ENCODE measurements at places on chromosomes 4 and X. TPM values are rescaled to one million over a fixed set of nuclear protein-coding genes. Genes with fewer than 3 reads are reported as not detected.
A peak's percentile ranks its signal among the peaks of the same experiment; 100 is the strongest.

- no peak for DNase-seq
Observed at GRCh38 chr4:122224348-122224747, 72.2 kb downstream of the BLTP1 start.

GRCh38 chr4:16122784-16123183, 39.0 kb upstream of the PROM1 start:
- DNase-seq: no peak

- DNase-seq: no peak
Observed at GRCh38 chr4:39046249-39046648, 14.0 kb upstream of the TMEM156 start.

GRCh38 chr4:73831569-73831968, 4.9 kb upstream of the CXCL6 start:
- DNase-seq: no peak

DNA sequence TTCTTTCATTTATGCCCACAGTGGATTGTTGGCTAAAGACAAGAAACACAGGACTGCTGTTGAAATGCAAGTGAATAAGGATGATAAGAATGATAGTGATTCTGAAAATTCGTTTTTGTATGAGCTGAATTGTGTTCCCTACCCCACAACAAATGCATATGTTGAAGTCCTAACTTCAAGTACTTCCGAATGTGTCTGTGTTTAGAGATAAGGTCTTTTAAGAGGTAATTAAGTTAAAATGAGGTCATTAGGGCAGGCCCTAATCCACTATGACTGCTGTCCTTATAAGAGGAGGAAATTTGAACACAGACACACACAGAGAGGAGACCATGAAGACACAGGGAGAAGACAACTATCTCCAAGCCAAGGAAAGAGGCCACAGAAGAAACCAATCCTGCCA, 126.6 kb upstream of the ACSL4 start:
- DNase-seq: no peak

DNA sequence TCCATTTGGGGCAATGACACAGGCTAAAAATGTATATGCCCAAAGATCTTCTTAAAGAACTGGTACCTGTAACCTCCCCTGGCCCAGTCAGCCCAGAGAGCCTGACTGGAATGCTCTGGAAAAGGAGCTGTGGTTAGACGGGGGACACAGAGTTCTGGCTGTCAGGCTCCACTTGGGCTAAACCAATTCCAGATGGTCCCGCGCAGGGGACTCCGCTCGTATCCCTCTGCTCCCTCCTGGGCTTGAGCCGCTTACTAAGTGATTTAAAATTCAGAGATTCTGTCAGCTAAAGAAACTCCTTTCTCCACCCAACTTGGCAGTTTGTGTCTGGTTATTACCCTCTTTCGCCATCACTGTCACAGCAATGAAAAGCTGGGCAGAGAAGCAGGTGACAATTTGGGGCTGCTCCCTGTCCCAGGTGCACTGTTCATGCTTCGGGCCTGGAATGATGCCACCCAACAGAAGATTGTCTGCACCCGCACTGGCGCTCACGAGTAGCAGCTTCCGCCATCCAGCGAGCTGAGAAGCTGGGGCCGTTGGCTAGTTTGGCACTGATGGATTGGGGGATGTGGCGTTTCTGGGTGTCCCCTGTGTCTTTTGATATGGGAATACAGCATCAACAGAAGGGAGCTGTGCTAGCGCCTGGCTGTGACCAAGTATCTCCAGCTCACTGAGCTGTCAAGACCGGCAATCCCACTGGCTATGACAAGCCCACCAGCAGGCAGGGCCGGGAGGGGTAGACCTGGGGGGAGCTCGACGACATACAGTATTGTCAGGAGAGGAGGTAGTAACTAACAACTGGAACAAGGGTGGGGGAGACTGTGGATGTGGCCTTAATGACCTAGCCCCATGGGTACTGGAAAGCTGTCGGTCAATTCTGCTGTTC, 6.7 kb upstream of the IRAK1 start:
- DNase-seq: no peak

DNA sequence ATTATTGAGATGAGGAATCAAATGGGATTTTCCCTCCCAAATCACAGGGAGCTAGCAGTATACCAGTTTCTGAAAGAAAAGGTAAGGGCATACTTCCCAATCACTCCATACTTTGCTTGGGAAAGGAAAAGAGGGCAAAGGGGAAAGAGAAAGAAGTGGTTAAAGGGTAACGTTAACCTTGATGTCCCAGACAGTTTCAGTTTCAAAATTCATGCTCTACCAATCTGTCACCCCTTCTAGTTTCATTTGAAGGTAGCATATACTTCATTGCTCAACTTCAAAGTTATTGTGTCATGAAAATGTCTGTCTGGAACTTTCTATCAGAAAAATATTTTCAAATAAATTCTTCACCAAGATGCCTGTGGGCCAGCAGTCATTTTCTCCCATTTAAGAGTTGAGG, 16.0 kb downstream of the TNMD start:
- no peak for DNase-seq

GRCh38 chr4:134727696-134728095, 526.1 kb upstream of the PABPC4L start:
- DNase-seq: no peak

DNA sequence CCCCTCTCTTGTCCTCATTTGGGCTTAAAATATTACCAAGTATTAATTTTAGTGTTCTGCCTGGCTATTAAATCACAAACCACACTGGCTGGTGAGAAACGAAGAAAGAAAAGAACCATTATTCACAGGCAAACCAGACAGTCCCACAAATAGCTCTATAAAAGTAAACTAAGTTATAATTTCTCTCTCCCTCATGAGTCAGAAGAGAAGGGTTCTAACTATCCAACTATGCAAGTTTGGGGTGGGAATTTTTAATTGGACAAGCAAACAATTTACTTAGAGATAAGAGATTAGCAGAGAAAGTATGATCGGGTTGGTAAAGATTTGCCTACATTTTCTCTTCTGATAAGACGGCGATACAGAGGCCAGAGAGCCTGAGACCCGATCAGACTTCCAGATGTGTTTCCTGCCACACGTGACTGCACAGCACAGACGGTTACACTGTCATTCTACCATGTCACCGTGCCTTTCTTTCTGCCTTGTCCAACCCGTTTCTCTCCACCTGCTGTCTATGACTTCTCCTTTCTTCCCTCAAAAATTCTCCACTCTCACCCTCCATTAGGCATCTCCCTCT, 52.3 kb downstream of the MEPE start:
- DNase-seq: no peak

- no peak for DNase-seq
Observed at GRCh38 chr4:76312457-76312856, 5.9 kb downstream of the STBD1 start.

- DNase-seq: no peak
Observed at GRCh38 chrX:68114573-68115129, 318.6 kb downstream of the OPHN1 start.

GRCh38 chr4:144449611-144450010, 196.3 kb upstream of the HHIP start:
- peak; percentile 15 for DNase-seq

TCEAL2 gene
- polyA plus RNA-seq: 0.21 TPM

TRPC3 gene
- polyA plus RNA-seq: 0.19 TPM

DUX4 gene
- 0.58 TPM for polyA plus RNA-seq

SLC34A2 gene
- polyA plus RNA-seq: 0.37 TPM

PAGE2B gene
- not detected for polyA plus RNA-seq

SERPINA7 gene
- polyA plus RNA-seq: not detected

UGT2B10 gene
- polyA plus RNA-seq: not detected

TEX13D gene
- not detected for polyA plus RNA-seq
